ENCODE measurements at places on chromosomes 11 and 22.

GRCh38 chr11:76574406-76574805, 96.1 kb downstream of the LRRC32 start:
- no peak for DNase-seq

DNA sequence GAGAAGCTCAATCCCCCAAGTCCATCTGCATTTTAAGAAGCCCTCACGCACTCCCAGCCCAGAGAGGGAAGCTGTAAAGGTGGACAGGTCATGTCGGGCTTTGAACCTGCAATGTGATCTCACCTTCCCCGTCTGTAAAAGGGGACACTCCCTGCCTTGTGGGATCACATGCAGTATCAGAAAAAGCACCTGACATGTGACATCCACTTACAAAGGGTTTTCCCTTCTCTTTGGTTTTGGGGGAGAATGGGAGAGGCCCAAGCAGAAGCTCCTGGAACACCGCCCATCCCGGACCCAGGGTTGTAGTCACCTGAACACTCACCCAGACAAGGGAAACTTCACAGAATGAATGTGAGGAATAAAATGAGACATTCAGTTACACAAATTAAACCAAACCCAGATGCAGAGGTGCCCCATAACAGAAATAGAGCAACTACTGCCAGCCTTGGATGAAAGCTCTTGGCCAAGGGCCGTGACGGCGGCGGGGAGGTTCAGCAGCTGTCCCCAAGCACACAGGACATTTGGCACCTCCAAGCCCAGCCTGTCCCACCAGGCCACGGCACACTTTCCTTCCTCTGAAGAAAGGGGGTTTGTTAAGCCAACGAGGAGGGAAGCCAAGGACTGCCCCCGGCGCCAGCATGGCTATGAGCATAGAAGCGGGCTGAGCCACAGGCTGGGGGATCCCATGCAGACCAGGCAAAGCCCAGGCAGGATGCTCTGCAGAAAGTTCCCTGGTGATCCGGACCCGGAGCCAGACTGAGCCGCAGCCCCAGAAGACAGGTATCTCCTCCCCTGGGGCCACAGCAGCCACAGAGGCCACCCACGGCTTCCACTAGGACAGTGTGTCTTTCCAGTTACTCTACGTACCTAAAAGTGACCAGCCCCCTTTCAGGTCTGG, 3.8 kb downstream of the BID start:
- no peak for DNase-seq

- DNase-seq, result no peak
Observed at GRCh38 chr22:48244388-48245195, 1482.1 kb downstream of the TBC1D22A start.

- DNase-seq, result no peak
Observed at GRCh38 chr11:127193950-127194349, 193.4 kb upstream of the KIRREL3 start.

DNA sequence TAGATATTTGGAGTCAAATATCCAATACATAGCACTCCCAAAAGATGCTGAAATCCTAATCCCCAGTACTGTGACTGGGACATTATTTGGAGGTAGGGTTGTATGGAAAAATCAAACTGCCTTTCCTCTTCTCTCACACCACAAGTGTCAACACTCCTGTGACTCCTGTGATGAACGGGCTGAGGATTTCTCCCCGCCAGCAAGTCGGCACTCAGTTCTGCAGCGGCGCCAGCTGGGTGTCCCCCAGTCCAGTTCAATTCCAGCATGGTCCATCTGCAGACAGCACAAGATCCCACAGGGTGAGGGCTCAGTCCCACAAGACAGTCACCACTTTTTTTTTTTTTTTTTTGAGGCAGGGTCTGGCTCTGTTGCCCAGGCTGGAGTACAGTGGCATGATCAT, 4.3 kb upstream of the PARVB start:
- no peak for DNase-seq

DNA sequence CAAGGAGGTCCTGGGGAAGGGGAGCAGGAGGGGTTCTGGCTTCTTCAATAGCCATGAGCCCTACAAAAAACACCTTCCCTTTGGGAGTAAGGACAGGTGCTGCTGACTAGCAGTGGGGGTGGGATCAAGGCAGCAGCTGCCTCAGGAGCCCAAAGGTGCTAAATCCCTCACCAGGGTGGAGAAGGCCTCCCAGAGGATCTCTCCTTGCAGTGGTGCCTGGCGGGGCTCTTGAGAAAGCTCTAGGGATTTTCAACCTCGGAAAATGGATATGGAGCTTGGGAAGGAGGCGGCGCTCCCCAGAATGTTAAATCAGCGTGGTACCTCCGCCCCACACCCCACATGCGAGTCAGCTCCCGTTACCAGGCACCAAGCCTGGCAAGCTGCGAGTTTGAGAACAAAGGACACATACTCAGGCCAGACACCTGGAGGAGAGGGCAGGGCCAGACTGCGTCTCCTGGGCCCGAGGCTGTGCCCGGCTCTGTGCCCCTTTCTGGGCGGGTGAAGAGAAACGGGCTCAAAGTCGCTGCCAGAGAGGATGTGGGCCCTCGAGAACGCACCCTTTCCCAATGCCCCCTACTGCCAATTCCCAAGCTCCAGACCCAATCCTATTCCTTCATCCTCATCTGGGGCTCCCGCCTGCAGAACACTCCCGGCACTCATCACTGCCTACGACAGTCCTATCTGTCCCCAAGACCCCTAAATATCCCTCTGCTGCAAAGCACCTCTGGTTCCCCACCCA, 139.0 kb downstream of the BRD1 start:
- DNase-seq, result no peak

DNA sequence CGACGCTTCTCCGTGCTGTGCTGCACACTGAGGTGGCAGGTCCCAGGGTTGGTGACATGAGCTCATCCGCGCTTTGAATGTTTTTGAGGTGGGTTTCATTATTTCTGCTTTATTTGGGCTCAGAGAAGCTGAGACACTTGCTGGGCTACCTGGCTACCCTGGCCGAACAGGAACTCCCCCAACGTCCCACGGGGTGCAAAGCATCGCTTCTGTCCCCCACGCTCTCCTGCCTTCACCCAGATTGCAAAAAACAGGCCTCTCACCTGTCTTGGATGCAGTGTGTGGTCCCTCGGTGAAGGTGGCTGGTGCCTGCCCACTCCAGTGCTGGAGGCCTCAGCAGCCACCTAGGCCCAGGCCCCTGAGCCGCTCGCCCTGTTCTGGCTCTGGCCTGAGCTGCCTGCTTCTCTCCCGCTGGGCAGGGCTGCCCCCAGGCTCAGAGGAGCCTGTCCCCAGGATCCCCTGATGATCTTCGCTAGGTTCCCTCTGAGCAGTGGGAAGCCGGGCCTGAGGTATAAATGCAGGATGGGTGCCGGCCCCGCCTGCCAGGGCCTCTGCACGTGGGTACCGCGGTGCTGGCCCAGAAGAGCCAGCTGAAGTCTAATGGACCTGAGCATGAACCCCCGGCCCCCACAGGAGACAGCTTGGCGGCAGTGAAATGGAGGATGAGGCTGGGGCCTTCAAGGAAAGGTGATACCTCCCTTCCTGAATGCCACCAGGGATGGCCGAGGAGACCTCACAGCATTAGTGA, 15.8 kb upstream of the MRGPRD start:
- DNase-seq, result no peak
